Activated CD4-positive, alpha-beta T cell treated with anti-CD3 and anti-CD28 coated beads, Interleukin-2, amount 50 U/mL, for 16 hours (primary cell): ENCODE measurements at places on chromosomes 5 and 9.

DNA sequence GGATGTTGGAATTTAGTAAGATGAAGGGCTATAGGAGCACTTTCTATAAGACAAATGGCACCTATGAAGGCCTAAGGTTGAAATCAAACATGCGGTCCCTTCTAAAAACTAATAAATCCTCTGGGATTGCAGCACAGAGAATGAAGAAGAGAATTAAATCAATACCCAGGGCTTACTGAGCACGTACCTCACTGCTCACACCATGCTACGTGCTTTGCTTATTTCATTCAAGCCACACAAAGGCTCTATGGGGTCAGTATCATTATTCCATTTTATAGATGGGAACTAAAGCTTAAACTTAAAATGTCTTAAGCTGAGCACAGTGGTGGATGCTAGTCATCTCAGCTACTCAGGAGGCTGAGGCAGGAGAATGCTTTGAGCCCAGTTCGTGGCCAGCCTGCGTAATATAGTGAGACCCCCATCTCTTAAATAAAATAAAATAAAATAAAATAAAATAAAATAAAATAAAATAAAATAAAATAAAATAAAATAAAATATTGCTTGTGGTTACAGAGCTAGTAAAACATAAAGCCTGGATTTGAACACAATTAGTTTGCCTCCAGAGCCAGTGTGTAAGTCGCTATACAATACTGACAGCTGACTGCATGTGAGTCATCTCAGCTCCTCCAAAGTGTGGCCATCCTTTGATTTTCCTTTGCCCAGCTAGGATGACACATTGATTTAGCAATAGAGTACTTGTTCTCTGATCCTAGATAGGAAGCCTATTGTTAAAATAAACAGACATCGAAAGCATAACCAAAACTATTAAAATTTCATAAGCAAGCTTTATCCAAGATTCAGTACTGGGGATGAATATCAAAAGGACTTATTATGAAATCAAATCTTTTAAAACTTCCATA, 20.9 kb upstream of the DPYSL3 start:
- DNase-seq: no peak

GRCh38 chr5:54518146-54518817, 723 bp downstream of the SNX18 start:
- DNase-seq: peak; percentile 37

GRCh38 chr5:2163940-2164490, 281.3 kb upstream of the IRX4 start:
- no peak for DNase-seq

- no peak for DNase-seq
These were observed 73.4 kb upstream of the TAF11L2 start for GRCh38 chr5:17424674-17425073.

- DNase-seq: no peak
These were observed 25.1 kb downstream of the NFX1 start for GRCh38 chr9:33315371-33315770.

GRCh38 chr5:14145435-14146334, 2.5 kb downstream of the TRIO start:
- no peak for DNase-seq

- DNase-seq: no peak
These were observed 71.8 kb downstream of the PHF2 start for GRCh38 chr9:93648181-93648580.

- no peak for DNase-seq
These were observed 4.1 kb downstream of the IPPK start for GRCh38 chr9:92665836-92666235.

- DNase-seq: no peak
These were observed 109.6 kb downstream of the FAM174A start for GRCh38 chr5:100644776-100645175.

DNA sequence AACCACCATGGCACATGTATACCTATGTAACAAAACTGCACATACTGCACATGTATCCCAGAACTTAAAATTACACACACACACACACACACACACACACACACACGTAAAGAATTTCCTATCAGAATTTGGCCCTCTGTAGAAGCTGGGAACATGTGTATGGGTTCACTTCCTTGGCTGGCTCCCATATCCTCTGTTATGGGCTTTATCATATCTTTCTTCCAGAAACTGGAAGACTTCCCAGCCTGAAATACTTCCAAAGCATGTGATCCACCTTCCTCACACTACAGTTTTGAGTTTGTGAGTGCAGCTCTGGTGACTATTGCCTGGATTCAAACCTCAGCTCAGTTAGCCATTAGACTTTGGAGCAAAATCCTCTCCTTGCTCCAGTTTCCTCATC, 78.6 kb upstream of the GDNF start:
- DNase-seq: no peak

DNA sequence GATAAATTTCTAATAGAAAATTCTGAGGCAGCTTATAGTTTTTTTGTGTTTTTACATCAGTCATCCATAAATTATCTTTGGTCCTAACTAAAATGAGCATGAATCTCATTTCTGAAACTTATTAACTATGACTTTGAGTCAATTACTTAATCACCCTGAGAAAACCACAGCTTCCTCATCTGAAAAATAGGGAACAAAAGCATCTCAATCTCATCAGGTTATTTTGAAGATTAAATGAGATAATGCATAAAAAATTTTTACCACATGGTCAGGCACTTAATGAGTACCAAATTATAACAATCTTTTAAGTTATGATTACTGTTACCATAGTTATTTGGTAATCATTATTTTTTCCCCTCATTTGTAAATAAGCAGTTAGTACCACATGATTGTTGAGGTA, 279.1 kb downstream of the MAST4 start:
- no peak for DNase-seq

- no peak for DNase-seq
These were observed 372.8 kb upstream of the KLF4 start for GRCh38 chr9:107862323-107862722.

GRCh38 chr5:135444881-135445280, 2.3 kb downstream of the DCANP1 start:
- DNase-seq: no peak

GRCh38 chr5:135395866-135396265, 3.2 kb downstream of the MACROH2A1 start:
- no peak for DNase-seq

GRCh38 chr9:16031971-16032370, 479.1 kb downstream of the CCDC171 start:
- DNase-seq: no peak

GRCh38 chr9:122030357-122030756, 62.8 kb downstream of the TTLL11 start:
- no peak for DNase-seq

DNA sequence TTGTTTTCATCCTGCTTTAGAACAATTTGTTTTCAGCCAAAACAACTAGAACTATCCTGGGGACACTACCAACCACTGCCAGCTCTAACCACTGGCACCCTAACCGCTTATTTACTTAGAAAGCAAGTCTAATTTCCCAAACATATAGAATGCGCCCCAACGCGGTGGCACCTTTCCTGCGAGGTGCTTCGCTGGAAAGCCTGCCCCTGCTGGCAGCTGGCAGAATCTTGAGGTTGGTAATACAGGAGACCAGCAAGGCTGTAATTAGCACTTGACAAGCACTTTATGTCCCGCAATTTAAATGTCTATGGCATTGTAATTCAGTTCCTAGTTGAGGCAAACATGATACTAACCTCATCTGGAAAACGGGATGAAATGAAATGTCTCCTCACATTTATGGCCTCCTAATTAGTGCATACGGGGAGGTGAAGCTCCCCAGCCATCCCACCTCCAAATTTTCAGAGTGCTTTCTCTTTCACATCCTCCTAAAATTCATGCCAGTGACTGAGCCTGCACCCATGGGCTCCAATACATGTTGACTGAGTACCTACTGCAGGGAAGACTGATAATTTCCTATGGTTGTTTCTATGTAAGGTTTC, 30.4 kb downstream of the GABBR2 start:
- peak; percentile 24 for DNase-seq

DNA sequence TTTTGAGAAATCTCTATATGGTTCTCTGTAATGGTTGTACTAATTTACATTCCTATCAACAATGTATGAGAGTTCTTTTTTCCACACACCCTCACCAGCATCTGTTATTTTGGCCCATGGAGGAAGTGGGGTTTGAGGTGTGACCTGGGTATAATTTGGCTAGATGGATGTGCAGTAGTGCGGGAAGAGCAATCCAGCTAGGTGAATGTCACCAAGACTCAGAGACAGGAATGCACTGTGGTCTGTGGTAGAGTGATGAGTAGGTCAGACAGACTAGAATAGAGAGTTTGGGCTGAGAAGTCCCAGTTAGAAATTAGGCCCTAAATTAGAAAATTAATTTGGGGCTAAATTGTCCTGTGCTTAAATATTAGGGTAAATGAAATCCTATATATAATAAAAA, 32.8 kb upstream of the PIP5K1B start:
- DNase-seq: no peak

DNA sequence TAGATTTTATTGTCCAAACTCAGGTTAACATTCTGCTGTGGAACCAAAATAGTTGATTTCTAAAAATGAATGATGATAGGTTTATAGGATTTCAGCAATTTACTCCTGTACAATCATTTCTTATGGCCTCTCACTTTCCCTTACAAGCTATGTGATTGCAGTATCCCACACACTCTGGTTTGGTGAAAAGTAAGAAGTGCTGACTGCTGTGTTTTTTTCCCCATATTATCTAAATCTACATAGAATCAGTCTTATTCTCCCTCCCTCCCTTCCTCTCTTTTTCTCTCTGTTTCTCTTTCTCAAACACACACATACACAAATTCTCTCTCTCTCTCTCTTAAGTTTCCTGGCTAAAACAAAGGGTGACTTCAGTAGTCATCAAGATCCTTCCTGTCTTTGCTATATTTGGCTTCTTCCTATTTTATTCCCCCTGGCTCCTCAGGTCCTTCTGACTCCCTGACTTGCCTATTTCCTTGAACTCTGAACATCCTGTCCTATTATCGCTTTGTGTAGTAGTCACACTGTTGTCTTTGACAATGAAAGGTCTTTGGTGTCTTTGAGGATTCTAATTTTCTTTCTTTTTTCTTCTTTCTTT, 55.9 kb upstream of the HAPLN1 start:
- no peak for DNase-seq

- no peak for DNase-seq
These were observed 140.3 kb downstream of the LPAR1 start for GRCh38 chr9:110897943-110898342.

- DNase-seq: no peak
These were observed 525.5 kb upstream of the CCNG1 start for GRCh38 chr5:162911873-162912272.

GRCh38 chr5:11822598-11822997, 81.6 kb downstream of the CTNND2 start:
- DNase-seq: no peak

DNA sequence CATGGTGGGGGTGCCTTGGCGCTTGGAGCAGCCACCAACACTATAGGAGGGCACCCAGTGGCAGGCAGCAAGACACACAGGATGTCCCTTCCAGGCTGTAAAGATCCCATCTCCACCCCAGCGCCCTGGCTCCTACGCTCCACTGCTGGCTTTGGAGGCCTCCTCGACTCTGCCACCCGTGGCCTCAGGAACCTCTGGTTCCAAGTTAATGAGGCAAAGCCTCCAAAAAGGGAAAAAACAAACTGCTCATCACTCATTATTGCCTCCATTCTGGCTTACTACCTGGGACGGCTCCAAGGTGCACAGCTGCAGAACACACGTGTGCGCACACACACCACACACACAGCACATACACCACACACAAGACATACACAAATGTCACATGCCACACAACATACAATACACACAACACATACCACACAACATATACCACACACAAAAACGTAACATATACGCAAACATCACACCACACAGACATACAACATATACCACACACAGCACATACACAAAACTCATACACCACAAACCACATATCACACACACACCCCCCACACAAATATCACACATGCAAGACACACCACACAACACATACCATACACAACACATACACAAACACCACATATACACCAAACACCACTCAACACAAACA, 45.3 kb downstream of the ROR2 start:
- no peak for DNase-seq

- DNase-seq: peak; percentile 5
These were observed 623.3 kb downstream of the HINT1 start for GRCh38 chr5:130541617-130542221.

GRCh38 chr5:54772231-54772630, 213.2 kb downstream of the ESM1 start:
- no peak for DNase-seq
